Uterus (tissue), 4 donors: ENCODE measurements at places on chromosomes 4 and X. TPM values are rescaled to one million over a fixed set of nuclear protein-coding genes. Genes with fewer than 3 reads are reported as not detected.

Gene RHOXF1
- total RNA-seq = not detected

DNA sequence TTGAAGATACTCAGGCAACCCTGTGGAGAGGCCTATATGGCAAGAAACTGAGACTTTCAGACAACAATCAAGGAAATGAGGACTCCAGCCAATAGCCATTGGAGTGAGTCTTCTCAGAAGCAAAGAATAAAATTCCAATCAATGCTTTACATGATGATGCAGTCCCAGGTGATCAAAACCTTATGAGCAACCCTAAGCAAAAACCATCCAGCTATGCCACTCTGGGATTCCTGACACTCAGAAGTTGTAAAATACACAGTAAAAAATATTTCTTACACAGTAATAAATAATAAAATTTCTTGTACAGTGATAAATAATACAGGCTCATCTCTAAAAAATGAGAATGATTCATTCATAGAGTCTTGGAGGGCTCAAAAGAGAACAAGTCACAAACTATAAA, 150.6 kb downstream of the IL15 start:
- no peak overlapping the region for H3K4me3 ChIP-seq
- no peaks in the 10 kb centered on the region for H3K4me1 ChIP-seq
- H3K27ac ChIP-seq = no peak overlapping the region
- H3K36me3 ChIP-seq = no peaks in the 10 kb centered on the region
- no peak for DNase-seq

Gene SRPK3
- 0.76 TPM for total RNA-seq

- H3K4me3 ChIP-seq = no peak overlapping the region
- H3K27me3 ChIP-seq = no peaks in the 10 kb centered on the region
- H3K27ac ChIP-seq = no peak overlapping the region
- DNase-seq = no peak
- no peaks in the 10 kb centered on the region for H3K36me3 ChIP-seq
- no peaks in the 10 kb centered on the region for H3K4me1 ChIP-seq
Measured at GRCh38 chr4:91330555-91331137, 973.1 kb upstream of the GRID2 start.

DNA sequence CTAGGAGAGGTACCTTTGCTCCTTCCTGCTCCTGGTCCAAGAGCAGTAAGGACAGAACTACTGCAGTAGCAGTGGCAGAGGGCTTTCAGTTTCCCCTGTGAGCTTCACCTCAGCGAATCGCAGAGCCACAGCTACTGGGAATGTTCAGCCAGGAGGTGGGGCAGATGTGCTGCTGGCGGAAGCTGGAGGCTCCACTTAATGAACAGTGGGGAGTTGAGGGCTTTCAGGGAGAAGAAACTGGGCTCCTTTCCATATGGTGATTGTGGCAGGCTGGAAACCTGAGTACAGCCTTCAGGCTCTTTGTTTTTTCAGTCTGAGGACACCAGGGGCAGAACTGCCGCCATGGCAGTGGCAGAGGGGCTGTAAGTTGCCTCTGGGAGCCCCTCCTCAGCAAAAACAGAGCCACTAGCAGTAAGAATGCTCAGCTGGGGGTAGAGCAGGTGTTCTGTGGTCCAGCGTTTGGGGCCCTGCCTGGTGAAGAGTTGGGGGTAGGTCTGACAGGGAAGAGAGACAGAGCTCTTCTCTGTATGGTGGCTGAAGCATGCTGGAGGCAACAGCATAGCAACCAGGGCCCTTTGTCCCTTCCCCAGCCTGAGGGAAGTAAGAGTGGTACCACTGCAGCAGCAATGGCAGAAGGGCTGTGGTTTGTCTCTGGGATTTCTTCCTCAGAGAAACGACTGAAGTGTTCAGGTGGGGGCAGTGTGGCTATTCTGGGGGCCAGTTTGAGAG, 106.0 kb upstream of the GRXCR1 start:
- no peak overlapping the region for H3K27ac ChIP-seq
- no peaks in the 10 kb centered on the region for H3K27me3 ChIP-seq
- DNase-seq = no peak
- no peak overlapping the region for H3K4me3 ChIP-seq
- no peaks in the 10 kb centered on the region for H3K36me3 ChIP-seq

DNA sequence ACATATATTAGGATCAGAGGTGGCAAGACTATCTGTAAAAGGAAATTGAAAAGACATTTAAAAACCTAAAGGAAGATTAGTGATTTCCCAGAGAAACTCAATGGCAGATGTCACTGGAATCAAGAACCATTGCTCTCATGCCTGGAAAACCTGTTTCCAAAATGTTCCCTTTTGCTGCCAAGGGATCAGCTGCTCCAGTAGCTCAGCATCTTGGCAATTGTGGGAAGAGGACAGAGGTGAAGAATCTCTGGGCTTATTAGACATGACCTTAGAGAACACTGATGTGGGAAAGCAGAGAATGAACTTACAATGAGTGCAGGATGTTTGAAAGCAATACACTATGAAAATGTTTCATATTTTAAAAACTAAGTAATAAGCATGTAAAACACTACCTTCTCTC, 98.3 kb downstream of the SHROOM3 start:
- no peak for DNase-seq
- H3K27ac ChIP-seq = no peak overlapping the region
- H3K4me3 ChIP-seq = no peak overlapping the region
- H3K27me3 ChIP-seq = no peaks in the 10 kb centered on the region

DNA sequence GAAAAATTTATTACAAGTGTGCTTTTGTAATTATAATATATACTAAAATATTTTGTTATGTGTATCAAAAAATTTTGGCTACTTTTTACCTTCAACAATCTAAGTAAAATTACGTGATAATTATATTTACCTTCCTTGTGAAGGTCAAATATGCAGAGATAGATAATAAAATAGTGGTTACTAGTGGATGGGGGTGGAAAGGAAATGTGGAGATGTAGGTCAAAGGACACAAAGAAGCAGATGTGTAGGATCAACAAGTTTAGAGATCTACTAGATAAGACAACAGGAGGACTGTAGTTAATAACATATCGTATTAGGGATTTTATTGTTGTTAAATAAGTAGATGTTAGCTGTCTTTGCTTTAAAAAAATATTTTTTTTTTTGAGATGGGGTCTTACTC, 21.3 kb downstream of the HERC5 start:
- no peaks in the 10 kb centered on the region for H3K4me1 ChIP-seq

DNA sequence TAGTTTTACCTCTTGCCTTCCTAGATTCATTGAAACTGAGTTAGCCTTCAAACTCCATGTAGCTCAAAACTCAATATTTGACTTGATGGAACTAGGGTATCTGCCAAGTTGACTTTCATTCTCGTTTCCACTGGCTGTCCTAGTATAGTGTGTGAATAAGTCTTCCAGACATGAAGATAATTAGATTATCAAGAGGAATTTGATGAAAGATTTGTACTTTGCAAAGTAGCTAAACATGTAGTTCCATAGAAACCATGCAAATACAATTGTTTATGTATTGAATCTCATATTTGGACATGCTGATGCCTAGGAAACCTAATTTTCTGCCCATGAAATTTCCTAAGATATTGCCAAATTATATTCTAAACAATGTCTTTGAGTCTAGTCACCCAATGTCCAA, 297.5 kb downstream of the ARHGAP24 start:
- no peak overlapping the region for H3K4me3 ChIP-seq
- no peak for DNase-seq
- no peaks in the 10 kb centered on the region for H3K27me3 ChIP-seq

Gene NDST3
- total RNA-seq = not detected

DNA sequence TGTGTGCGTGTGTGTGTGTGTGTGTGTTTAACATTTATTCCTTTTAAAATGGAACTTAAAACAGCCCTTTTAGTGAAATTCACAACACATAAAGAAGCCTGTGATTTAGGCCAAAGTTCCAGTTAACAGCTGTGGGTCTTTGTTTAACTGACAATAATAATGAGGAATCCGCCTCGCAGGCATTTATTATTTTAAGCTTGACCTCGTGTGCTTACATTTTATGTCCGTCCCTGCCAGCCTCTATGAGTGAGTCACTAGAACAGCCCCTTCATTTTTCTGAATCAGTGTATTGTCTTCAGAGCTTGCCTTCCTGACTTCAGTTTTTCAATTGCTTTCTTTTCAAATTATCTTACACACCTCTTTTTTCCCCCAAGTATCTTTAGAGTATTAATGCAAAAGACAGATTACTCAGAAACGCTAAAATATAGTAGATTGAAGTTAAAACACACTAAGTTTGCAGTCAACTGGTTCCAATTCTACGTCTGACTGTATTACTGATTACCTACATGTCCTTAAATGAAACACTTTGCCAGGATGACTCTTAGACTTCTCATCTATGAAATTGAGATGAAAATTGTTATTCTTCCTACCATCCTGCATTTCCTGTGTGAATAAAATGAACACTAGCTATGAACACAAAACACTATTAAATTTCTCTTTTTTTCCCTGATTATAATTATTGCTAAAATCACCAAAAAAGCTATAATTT, 319.6 kb upstream of the HS3ST1 start:
- H3K36me3 ChIP-seq = no peaks in the 10 kb centered on the region
- no peaks in the 10 kb centered on the region for H3K27me3 ChIP-seq
- peak overlapping the region; percentile 32 for H3K27ac ChIP-seq
- DNase-seq = peak; percentile 18
- no peak overlapping the region for H3K4me3 ChIP-seq
- H3K4me1 ChIP-seq = no peaks in the 10 kb centered on the region

Gene FGFBP2
- not detected for total RNA-seq

- H3K4me3 ChIP-seq = no peak overlapping the region
- no peaks in the 10 kb centered on the region for H3K27me3 ChIP-seq
- no peak overlapping the region for H3K27ac ChIP-seq
- no peak for DNase-seq
- H3K36me3 ChIP-seq = no peaks in the 10 kb centered on the region
- no peaks in the 10 kb centered on the region for H3K4me1 ChIP-seq
Measured at GRCh38 chr4:91958596-91958995, 345.2 kb upstream of the GRID2 start.

DNA sequence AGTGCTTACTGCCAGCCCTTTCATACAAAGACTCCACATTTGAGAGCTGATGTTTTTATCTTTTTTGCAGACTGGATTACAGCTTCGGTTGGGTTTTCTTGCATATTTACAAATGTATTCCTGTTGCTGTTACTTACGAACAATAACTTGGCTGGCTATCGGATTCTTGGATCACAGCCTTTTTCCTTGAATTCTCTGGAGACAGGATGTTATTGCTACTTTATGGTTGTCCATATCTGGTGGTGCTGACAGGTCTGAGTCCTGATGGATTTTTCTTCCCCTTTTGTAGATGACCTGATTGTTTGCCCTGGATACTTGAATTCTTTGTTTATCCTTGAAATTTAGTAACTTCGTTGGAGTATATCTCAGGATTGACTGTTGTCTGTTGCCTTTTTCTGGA, 77.7 kb downstream of the PDK3 start:
- H3K4me3 ChIP-seq = no peak overlapping the region
- H3K27ac ChIP-seq = no peak overlapping the region
- H3K4me1 ChIP-seq = no peaks in the 10 kb centered on the region

DNA sequence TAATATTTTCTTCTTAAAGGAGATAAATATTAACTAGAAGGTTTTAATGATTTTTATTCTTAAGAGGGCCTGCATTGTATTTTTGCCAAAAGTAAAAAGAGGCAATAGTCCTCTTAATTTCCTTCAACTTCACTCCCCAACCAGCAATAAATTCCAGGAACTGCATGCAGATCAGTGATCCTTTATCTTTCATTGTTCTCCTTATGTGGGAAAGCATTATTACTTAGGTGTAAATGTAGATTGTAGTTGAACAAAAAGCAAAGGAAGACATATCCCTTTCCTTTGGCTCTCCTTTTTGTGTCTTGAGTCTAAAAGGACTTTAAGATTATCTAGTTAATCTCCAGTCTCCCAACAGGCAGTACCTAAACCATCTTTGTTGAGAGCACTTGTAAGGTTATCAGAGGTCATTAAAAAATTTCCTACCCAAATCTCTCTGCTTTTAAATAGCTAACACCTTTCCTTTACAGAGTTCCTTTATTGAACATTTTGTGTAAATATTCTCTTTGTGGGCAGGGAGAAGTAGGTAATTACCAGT, 55.3 kb downstream of the RAPGEF2 start:
- no peaks in the 10 kb centered on the region for H3K27me3 ChIP-seq
- no peak overlapping the region for H3K27ac ChIP-seq
- no peaks in the 10 kb centered on the region for H3K4me1 ChIP-seq
- no peak for DNase-seq

GRCh38 chrX:10175319-10175871, 18.6 kb downstream of the CLCN4 start:
- H3K4me1 ChIP-seq = no peaks in the 10 kb centered on the region
- H3K36me3 ChIP-seq = no peaks in the 10 kb centered on the region

Gene HS6ST2
- total RNA-seq = 1.8 TPM

- H3K36me3 ChIP-seq = no peaks in the 10 kb centered on the region
- H3K27ac ChIP-seq = no peak overlapping the region
- H3K4me1 ChIP-seq = no peaks in the 10 kb centered on the region
- no peak overlapping the region for H3K4me3 ChIP-seq
- H3K27me3 ChIP-seq = no peaks in the 10 kb centered on the region
- no peak for DNase-seq
Measured at GRCh38 chr4:47831026-47831679, 6.7 kb downstream of the CORIN start.

Gene SCOC
- total RNA-seq = 103 TPM

- no peaks in the 10 kb centered on the region for H3K4me1 ChIP-seq
- DNase-seq = no peak
- no peak overlapping the region for H3K4me3 ChIP-seq
- no peaks in the 10 kb centered on the region for H3K27me3 ChIP-seq
Measured at GRCh38 chr4:63155561-63155960, 1253.7 kb downstream of the TECRL start.

DNA sequence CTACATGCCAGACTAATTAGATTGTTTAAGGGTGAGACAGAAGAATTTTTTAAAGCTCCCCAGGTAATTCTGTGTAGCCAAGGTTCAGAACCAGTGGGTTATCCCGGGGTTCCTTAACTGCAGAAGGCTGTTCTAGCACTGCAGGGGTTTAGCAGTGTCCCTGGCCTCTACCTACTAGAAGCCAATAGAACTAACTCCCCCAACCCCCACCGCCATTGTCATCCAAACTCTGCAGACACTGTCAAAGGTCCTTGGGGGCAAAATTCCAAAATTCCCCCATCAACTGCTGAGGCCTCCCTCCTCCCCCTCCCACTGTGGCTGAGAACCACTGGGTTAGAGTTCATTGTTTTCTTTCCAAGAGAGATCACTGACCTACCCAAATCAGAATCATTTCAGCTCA, 66.4 kb downstream of the MOSPD2 start:
- no peak overlapping the region for H3K4me3 ChIP-seq
- DNase-seq = no peak
- H3K4me1 ChIP-seq = no peaks in the 10 kb centered on the region
- no peak overlapping the region for H3K27ac ChIP-seq
- no peaks in the 10 kb centered on the region for H3K36me3 ChIP-seq
- H3K27me3 ChIP-seq = no peaks in the 10 kb centered on the region
